ENCODE measurements at places on chromosomes 1 and 21.

- DNase-seq, result no peak
Measured at GRCh38 chr1:27403065-27403726, 10.8 kb downstream of the GPR3 start.

DNA sequence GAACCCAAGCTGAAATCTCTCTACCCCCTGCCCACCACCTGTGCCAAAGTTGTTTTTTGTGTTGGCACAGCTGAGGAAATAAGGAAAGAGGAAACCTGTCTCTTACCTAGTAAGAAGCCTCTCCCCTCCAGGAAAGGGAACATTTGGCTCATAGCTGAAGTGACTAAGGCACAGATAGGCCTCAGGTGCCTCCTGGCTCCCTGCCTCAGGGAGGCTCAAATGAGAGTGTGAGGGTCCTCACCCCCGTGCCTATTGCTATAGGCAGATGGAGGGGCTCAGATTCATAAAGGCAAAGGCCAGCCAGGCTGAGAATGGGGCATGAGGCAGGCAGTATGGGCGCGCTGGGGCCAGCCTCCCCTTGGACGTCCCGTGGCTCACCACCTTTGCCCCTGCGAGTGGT is 7.4 kb downstream of the SLC30A2 start:
- no peak for DNase-seq

GRCh38 chr1:1024771-1025699 is 5.1 kb downstream of the AGRN start:
- no peak for DNase-seq

GRCh38 chr1:175493321-175494010 is 249.9 kb downstream of the TNR start:
- no peak for DNase-seq

DNA sequence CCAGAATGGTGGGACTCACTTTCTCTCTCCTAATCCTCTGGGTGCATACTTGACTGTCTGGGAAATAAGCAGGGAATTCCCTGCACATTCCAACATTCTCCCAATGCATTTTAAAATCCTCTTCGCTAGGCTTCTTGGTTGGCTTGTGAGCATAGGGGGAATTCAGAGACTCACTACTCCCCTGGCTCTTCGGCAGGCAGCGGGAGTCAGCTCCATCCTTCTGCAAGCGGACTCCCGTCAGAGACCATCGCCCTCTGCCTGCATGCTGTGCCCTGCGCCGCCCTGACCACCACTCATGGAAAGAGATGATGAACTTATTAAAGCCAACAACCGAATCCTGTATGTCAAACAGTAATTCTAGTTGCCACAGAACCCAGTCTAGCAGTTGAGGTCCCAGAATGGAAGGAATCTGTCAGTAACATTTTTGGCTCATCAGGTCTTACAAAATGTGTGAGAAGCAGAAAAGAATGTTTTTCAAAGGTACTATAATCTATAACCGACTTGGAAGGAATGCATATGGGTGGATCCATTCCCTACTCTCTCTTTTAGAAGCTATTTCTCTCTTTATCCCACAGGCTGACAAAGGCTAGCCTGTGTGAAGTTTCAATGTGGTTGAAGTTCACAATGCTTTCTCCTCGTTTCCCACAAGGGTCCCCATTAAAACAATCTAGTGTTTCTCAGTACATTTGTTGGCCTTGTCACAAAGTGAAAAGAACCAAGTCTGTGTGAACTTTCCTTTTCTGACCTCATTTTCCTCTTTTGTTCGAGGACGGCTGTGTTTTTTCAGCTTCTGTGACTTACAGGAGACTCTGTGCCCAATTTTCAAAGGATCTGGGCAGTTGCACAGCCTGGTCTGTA is 119.1 kb upstream of the ADAR start:
- no peak for DNase-seq

DNA sequence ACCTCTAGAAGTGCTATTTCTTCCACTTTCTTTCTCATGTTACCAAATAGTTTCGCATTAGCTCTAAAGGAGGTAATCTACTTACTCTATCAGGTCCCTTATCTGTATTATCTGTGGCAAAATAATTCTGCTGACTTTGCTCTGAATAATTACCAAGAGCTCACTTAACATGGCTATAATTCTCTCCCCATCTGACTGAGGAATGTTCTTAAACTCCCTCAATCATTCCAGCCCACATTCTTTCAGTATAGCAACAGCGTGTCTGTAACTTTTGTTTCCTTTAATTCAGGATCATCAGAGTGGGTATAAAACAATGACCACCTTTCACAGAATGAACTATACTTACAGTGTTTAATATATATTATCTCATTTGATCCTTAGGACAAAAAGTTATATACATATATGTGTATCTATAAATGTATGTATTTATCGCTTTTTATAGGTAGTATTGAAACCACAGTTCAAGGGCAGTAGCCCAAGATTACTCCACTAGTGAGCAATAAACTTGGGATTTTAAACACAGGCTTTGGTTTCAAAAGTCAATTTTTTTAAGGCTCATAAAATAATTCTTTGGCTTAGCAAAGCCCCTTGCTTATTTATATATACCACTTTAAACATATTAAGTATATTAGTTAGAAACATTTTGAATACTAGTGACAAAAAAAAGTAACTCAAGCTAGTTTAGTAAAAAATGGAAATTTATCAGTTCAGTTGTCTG is 36.1 kb upstream of the ST6GALNAC3 start:
- DNase-seq, result no peak

- no peak for DNase-seq
Measured at GRCh38 chr1:242211254-242212022, 212.5 kb upstream of the MAP1LC3C start.

GRCh38 chr1:35475856-35476674 is 81.1 kb downstream of the KIAA0319L start:
- no peak for DNase-seq

GRCh38 chr1:46525253-46525983 is 26.0 kb downstream of the KNCN start:
- no peak for DNase-seq

GRCh38 chr1:2350501-2350900 is 40.9 kb downstream of the MORN1 start:
- no peak for DNase-seq

DNA sequence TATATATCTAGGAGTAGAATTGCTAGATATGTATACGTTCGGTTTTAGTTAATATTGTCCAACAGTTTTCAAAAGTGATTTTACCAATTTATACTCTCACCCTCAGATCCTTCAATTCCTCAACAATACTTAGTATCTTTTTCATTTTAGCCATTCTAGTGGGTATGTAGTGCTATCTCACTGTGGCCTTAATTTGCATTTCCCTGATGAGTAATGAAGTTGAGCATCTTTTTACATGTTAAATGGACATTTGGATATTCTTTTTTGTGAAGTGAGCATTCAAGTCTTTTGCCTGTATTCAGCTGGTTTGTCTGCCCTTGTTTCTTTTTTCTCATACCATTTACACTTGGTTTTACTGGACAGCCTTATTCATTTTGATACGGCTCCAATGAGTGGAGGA is 172.2 kb downstream of the RASAL2 start:
- no peak for DNase-seq

GRCh38 chr1:30664103-30664755 is 59.2 kb downstream of the MATN1 start:
- no peak for DNase-seq

GRCh38 chr1:171646249-171646560 is 6.3 kb downstream of the MYOC start:
- DNase-seq, result no peak

GRCh38 chr1:62316135-62316534 is 3.1 kb downstream of the KANK4 start:
- DNase-seq, result no peak
